NCI-H1092 treated with DMSO at 0.1 percent for 48 hours (cell line): ENCODE measurements at places on chromosomes 7 and 10.
A peak's percentile ranks its signal among the peaks of the same experiment; 100 is the strongest.

DNA sequence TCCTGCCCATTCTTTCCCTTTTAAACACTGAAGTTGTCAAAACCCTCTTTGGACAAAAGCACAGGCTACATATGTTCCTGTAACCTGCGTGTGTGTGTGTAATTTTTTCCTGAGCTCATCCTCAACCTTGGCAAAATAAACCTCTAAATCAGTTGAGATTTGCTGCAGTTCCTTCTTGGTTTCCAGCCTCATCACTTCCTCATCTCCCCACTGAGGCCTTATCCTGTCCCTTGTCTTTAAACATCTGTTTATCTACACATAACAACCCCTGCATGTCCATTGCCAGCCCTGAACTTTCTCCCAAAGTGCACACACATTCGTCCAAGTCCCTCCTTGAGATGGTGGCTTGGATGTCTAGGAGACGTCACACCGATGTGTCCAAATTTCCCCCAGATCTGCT lies 35.5 kb downstream of the LYZL2 start:
- no peak for DNase-seq

DNA sequence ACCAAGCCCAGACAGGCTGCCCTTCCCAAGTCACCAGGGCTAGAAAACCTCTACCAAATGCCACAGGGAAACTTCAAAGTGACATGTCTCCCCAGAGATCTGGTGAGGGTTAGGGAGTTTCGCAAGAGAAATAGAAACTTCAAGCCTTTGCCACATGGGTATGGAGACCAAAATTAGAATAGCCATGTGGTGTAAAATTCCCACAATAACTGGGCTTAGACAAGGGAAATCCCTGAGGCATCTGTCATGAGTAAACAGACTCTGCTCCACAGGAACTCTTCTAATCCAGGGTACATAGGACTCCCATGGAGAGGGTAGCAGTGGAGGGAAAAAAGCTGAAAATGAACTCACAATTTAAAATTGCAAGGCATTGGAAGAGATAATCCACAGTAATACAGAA lies 14.3 kb downstream of the ADAM12 start:
- DNase-seq, result no peak

DNA sequence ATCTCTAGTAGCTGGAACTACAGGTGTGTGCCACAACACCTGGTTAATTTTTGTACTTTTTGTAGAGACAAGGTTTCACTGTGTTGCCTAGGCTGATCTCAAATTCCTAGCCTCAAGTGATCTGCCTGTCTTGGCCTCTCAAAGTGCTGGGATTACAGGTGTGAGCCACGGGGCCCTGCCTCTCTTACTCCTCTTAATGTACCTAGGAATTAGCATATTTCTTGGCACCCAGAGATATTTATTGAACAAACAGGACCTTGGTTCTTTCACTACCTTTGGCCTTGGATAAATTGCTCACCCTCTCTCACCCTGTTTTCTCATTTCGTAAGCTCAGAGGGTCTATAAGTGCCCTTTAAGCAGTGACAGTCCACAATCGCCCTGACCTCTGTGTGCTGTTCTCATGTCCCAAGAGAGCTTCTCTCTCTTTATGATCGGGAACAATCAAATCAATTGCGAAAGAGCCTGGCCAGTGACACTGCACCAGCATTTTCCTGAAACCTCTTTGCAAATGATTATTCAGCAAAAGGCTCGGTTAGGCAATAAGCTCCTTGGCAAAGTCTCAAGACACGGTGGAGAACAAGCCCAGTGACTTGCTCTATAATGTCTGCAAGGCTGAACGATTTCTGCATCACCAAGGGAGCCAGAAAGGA lies 117.7 kb downstream of the APBB1IP start:
- no peak for DNase-seq

- no peak for DNase-seq
Observed at GRCh38 chr10:35211390-35211789, 84.7 kb downstream of the CREM start.

DNA sequence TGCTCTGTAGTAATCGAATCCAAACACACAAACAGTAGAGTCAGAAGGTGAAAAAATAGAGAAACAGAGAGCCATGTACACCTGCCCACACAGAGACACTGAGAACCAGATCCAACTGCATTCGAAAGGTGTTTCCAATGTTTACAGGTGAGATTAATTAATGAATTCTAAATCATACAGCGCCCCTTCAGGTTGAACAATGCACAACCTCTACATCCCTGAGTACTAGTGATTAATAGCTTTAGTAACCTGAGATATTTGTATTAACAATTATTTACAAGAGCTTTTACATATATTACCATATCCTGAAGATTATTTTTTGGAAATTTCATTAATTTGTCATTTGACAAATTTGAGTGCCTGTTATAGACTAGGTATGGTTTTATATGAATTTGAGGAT lies 7.6 kb upstream of the MRC1 start:
- DNase-seq, result no peak

DNA sequence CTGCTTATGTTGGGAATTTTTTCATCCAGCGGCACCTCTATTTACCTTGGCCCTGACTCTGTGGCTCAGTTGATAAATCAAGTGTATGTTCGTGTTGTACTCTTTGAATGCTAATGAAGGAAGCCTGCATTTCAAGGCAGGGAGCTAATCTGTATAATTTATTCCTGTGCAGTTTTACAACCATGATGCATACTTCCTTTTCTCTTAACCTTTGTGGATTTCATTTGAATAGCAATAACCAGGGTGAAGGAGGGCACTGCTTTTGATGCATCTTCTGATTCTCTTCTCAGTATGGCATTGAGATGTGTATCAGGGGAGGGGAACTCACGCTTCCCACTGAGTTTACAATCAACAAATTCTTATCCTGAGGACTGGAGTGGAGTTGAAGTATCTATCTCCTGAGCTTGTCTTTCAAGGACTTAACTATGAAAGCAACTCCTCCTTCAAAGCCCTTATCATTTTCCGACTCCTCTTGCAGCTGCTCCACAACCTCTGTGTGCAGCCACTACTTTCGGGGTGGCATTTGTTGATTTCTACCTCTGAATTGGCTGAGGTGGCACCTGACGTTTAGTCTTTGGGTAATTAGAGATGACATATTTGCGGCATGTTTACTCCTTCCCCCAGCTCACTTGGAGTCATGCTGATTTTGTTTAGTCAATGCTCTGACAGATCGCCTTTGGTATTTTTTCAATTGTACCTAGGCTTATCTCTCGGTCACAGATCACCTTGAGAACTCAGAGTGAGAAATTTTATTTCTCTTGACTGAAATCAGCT lies 275.2 kb downstream of the PHTF2 start:
- DNase-seq, result no peak

DNA sequence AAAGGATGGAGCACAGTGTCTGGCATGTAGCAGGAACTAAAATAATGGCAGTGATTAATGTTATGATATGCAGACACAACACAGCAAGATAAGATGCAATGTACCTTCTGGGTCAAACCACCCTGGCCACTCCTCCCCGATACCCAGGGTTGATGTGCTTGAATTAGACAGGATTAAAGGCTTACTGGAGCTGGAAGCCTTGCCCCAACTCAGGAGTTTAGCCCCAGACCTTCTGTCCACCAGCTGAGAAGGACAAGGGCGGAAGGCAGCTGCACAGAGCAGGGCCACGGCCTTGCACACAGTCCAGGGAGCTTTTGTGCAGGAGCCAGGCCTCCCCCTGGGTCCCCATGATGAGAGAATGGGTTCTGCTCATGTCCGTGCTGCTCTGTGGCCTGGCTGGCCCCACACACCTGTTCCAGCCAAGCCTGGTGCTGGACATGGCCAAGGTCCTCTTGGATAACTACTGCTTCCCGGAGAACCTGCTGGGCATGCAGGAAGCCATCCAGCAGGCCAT lies at the start of gene RBP3:
RBP3 (plus strand) TSS at position 226 of the 514 bp plus-strand sequence; CDS start at position 348, 122 bp downstream.
- DNase-seq, result no peak

- no peak for DNase-seq
Observed at GRCh38 chr10:131519723-131520605, 208.4 kb upstream of the TCERG1L start.

DNA sequence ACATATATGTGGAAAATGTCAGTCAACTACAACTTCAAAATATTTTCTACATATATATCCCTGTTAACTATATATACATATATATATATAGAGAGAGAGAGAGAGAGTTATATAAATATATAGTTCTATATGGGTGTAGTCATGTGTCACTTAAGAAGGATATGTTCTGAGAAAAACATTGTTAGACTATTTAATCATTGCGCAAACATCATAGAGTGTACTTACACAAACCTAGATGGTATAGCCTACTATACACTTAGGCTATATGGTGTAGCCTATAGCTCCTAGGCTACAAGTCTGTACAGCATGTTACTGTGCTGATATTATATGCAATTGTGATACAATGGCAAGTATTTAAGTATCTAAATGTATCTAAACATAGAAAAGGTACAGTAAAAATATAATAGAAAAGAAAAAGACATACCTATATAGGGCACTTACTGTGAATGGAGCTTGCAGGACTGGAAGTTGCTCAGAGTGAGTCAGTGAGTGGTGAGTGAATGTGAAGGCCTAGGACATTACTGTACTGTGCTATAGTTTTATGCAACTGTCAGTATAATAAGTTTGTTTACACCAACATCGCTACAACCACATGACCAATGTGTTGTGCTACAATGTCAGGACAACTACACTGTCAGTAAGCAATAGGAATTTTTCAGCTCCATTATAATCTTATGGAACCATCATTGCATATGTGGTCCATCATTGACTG lies 18.0 kb upstream of the FGL2 start:
- no peak for DNase-seq

GRCh38 chr10:113604572-113604971 lies 51.7 kb downstream of the HABP2 start:
- no peak for DNase-seq

GRCh38 chr7:121369462-121369861 lies 26.6 kb downstream of the FAM3C start:
- no peak for DNase-seq

GRCh38 chr10:34537629-34538231 lies 277.4 kb downstream of the PARD3 start:
- no peak for DNase-seq

GRCh38 chr7:43439631-43440401 lies 143.1 kb upstream of the STK17A start:
- peak; percentile 9 for DNase-seq
